SJSA1 (cell line): ENCODE measurements at places on chromosomes 4 and X.

GRCh38 chrX:56798866-56799758, 70.1 kb downstream of the NBDY start:
- peak; percentile 9 for DNase-seq

DNA sequence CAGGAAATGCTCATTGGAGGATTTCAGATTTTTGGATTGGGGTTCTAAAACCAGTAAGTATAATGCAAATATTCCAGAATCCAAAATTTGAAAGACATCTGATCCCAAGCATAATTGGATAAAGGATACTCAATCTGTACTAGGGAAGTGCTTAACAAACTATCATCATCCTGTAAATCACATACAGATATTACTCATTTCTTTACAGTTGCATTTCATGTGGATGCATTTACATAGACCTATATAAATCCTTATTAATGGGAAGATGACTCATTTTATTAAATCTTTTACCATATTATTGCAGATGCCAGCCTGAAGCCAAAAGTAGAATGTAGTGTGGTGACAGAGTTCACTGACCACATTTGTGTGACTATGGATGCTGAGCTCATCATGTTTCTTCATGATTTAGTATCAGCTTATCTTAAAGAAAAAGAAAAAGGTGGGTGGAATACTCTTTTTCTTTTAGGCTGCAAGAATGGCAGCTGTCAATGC, 22.4 kb upstream of the ADAD1 start:
- DNase-seq, result no peak

GRCh38 chrX:134718966-134719317, 60.7 kb upstream of the PLAC1 start:
- DNase-seq, result no peak

GRCh38 chrX:132022198-132022966, 720 bp upstream of the STK26 start:
- DNase-seq, result no peak

- no peak for DNase-seq
Measured at GRCh38 chr4:72631296-72631695, 62.3 kb upstream of the ADAMTS3 start.

DNA sequence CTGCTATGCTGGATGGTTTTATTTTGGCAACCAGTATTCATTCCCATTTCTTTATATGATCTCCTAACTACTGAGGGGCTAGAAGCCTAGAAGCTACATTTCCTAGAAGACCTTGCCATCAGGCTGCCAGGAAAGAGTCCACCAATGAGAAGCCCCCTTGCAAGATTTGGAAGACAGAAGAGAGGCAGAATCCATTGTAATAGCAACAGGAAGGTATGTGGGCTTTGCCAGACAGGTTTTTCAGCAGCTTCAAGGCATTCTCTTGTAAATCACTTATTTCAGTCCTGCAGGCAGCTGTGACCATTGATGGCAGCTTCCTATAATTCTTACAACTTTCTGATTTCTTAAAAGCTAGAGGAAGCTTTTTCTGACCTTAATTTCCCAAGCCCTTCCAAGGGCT, 148.3 kb upstream of the NHS start:
- DNase-seq, result no peak

DNA sequence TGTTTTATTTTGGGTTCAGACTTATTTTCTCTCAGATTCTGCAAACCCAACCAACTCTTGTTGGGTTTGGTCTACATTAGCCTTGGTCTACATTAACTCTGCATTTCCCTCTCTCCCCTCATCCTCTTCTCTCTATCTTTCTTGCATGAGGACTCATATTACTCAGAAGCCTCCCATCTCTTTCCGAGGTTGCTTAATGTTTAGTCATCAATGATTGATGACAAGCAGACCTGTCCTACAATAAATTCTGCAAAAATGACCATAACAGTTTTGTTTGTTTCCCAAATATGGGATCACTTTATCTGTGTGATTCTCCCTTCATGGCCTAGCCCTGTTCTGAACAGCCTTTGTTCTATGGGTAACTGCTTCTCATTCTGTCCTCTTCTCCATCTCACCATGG, 75.2 kb downstream of the GABRB1 start:
- DNase-seq, result no peak

DNA sequence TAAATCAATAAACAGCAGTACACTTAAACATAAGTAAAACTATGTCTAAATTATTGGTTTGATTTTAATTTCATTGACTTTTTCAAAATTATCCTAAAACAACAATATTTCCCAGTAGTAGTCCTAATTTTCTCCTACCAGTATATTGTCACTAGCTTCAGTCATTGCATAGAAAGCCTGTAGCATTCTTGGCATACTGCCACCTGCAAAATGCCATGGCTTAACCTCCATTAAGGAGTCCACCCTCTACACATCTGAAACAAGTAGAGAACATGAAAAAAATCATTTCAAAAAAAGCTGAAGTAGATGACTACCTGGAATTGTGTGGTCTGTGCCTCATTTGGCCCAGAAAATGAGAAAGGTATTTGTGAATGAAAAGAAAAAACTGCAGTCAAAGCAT, 348.5 kb downstream of the INPP4B start:
- no peak for DNase-seq

DNA sequence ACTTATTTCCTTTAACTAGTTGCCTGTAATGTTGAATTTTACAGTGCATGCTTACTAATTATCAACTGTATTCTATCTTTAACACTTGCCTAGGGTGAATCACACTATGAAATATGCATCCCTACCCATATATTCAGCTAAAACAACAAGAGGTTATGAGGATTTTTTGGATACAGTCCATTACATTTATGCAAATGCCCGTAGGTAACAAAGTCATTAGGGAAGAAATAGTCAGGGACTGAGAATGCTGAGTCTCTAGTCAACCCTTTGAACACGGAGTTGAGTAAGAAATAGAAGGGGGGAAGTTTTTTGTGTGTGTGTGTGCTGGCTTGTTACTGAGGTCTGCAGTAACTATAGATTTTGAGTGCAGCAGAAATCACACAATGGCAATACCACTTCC, 26.1 kb upstream of the CBLL2 start:
- no peak for DNase-seq

DNA sequence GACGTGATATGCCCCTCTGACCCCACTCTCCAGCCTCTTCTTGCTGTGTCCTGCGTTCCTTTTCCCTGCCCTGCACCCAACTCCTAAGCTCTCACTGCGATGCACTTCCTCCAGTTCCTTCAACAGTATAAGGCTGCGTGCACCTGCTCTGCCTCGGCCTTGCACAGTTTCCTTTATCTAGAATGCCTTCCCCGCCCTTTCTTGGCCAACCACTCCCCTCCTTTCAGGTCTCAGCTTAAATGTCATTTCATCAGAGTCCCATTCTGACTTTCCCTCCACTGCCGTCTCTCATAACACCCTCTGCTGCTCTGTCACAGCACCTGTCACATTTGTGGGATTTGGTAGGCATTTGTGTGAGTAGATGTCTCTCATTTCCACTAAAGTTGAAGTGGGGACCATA, 58.4 kb upstream of the NEIL3 start:
- no peak for DNase-seq

DNA sequence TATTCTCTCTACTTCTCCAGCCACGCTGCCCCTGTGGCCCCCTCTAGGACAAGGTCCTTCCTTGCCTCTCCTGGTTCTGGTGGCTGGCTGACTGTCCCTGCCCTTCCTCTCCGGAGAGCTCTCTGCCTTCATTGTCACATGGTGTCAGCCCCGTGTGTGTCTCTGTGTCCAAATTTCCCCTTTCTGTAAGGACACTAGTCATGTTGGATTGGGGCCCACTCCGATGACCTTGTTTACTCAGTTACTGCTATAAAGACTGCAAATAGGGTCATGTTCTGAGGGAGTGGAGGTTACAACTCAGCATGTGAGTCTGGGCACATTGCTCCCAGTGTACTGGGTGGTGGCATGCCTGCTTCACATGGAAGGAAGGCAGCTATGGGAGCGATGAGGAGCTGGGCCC, 129.5 kb upstream of the PSAPL1 start:
- no peak for DNase-seq

DNA sequence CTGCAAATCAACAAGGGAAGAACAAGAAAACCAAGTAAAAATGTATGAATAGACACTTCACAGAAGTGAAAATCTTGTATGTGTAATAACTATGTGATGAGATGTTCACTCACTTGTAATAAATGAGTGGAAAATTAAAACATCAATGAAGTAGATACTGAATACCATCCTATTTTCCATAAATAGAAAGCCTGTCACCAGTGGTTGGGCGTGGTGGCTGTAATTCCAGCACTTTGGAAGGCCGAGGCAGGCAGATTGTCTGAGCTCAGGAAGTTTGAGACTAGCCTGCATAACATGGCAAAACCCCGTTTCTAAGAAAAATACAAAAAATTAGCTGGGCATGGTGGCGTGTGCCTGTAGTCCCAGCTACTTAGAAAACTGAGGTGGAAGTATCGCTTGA, 53.5 kb upstream of the SOD3 start:
- DNase-seq, result no peak

DNA sequence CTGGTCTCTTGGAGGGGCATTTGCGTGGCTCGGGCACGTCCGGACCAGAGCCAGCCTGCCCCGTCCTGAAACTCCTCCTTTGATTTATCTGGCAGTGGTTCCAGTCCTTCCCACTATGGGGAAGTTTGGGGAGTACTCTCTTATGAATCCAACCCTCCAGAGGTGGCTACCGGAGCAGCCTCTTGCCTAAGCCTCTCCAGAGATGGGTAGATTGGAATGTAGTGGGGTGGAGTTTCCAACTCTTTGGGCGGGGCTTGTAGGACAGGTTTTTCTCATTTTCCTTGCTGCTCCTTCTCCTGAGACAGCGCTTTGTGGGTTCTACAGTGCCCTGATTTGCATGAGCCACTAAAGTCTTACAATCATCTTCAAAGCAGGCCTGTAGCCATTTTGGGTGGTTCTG, 60.1 kb upstream of the XAGE1B start:
- no peak for DNase-seq

GRCh38 chr4:187550256-187550950, 445.2 kb upstream of the ZFP42 start:
- no peak for DNase-seq

GRCh38 chr4:82005158-82005557, 368.6 kb downstream of the HNRNPD start:
- no peak for DNase-seq

GRCh38 chr4:40734497-40734896, 15.3 kb upstream of the NSUN7 start:
- DNase-seq, result no peak

- DNase-seq, result no peak
Measured at GRCh38 chr4:123830930-123831329, 434.3 kb downstream of the SPRY1 start.

DNA sequence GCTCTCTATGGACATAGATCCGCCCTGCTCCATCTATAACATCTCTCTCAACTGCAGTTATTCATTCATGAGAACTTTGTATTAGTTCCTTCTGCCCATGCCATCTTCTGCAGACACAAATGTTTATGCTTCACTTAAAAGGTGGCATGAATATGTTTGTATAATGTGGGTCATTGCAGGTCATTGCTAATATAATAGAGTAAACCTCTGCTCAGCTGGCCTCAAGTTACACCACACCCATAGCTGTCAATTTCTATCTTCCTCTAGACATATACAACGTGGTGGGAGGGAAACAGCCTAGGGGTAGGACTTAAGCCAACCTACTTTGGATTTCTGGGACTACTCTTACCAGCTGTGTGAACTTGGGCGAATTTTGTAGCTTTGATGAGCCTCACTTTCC, 129.8 kb downstream of the ATXN3L start:
- DNase-seq, result no peak

DNA sequence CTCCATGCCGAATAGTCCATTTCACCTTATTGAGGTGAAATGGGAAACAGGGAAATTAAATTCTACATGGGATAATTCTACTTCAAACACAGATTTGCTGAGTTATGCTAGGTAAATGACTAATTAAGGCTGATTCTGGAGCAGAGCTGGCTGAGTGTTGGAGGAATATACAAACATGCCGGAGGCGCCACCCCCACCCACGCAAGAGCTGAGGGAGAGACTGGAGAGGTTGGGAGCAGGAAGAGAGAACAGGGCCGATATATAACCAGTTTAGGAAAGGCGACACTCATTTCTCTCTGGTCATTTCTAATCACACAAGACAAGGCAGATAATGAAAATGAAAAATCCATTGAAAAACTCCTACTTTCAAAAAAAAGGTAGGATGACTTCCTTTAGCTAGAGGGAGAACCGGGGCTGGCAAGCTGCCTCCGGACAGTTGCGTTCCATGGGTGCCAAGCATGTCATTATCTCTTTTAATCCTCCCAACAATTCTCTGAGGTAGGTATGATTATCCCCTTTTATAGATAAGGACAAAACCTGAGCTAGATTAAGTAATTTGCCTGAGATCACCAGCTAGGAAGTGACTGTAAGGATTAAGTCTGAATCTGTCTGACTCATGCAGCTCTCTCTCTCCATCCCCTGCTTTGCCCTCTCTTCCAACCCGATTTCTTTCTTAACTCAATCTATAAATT, 27.6 kb upstream of the CFAP299 start:
- DNase-seq, result peak; percentile 63

DNA sequence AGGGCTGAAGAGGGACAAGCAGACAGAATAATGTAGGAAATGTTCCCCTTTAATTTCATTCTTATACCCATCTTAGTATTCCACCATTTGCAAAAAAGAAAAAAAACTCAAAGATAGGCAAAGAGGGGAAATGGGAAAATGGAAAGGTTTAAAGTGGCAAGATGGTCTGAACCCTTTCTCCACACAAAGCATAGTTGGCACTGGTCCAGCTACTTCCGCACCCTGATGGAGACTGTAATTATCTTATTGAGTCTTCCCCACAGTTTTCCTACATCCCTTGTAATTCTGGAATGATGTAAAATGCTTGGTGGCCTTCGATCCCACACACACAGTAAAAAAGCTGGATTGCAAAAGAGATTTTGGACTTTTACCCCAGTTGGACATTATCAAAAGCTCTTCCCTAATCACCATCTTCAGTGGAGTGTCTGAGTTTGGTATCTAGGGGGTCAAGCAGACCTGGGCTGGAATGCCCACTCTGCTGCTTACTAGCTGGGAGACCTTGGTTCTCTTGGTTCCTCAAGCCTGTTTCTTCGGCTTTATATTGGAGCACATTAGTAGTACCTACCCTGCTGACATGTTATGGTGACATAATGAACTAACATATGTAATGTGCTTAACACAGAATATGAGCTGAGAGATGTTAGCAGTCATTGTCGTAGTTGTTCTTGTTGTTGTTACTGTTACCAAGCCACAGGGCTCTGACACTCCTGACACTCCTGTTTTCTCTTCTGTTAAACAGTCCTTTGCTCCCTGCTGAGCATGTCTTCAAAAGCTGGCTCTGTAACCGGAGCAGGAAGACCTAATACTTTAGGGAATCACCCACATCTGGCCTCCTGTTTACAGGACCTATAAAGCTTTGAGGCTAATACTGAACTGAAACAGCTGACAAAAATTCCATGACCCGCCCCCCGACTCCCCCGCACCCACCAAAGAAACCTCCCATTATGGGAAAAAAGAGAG, 4.7 kb downstream of the SRPX2 start:
- no peak for DNase-seq

DNA sequence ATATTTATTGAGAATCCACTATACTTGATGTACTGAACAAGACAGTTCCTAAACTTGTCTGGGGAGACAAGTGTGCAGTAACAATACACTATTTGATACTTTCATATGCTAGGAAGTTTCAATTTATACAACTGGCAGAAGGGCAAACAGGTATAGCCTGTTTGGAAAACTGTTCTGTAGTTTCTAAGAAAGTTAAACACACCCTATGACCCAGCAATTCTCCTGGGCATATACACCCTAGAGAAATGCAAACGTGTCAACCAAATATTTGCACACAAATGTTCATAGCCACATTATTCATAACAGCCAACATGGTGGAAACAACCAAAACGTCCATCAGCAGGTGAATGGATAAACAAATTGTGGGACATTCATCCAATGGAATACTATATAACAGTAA, 64.0 kb upstream of the BRS3 start:
- DNase-seq, result no peak
